ENCODE measurements at places on chromosomes 12 and 14.

GRCh38 chr14:60981633-60982455 is 799 bp downstream of the SLC38A6 start:
- no peak for DNase-seq

DNA sequence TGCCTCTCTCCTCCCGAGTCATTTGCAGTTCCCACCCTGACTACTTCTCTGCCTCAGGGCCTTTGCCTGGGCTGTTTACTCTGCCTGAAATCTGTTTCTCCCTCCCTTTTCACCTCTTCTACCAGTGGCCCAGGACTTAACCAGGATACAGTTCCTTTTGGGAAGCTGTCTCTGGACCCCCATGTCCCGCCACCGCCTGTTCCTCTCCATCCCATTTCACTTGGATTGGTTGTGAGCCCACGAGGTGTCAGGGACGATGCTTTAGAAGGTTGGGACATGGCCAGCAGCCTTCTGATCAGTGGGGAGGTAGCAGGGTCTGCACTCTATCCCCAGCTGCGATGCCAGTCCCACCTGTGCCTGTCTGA is 51.8 kb downstream of the FAM222A start:
- DNase-seq = no peak

DNA sequence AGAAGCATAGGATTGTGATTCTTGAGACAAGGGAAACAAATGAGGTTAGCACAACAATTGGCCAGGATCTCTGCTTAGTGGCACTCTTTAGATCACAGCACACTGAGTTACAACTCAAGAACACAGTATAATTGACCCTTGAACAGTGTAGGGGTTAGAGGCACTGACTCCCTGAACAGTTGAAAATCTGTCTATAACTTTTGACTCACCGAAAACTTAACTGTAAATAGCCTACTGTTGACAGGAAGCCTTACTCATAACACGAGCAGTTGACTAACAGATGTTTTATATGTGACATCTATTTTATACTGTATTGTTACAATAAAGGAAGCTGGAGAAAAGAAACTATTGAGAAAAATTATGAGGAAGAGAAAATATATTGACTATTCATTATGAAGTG is 296.1 kb downstream of the RERGL start:
- no peak for DNase-seq

GRCh38 chr14:96987086-96987474 is 189.9 kb downstream of the VRK1 start:
- DNase-seq = no peak

DNA sequence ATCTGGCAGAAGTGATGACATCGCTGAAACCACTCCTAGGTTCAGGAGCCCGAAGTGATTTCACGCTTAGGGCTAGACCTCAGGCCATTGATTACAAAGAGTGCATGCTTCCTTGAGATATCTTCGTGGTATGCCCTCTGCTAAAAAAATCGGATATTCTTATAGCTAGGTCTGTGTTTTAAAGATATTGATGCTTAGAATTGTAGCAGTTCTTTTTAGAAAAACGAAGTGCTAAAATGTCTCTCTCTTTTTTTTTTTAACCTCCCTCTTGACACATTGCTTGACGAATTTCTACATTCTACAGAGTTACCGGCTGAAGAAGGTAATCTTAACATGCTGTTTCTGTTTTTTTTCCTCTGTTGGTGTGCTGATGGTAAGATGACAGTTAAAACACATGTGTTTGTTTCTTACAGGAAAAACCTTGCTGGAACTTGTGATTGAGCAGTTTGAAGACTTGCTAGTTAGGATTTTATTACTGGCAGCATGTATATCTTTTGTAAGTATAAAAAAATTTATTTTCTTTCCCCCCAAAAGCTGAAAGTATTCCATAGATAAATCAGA is 1.3 kb downstream of the ATP2A2 start:
- DNase-seq = no peak

GRCh38 chr12:71010143-71010479 is 89.6 kb upstream of the PTPRR start:
- no peak for DNase-seq

- peak; percentile 56 for DNase-seq
Observed at GRCh38 chr14:77094672-77095284, 3.3 kb upstream of the CIPC start.

- no peak for DNase-seq
Observed at GRCh38 chr12:94725375-94726168, 75.2 kb upstream of the TMCC3 start.

DNA sequence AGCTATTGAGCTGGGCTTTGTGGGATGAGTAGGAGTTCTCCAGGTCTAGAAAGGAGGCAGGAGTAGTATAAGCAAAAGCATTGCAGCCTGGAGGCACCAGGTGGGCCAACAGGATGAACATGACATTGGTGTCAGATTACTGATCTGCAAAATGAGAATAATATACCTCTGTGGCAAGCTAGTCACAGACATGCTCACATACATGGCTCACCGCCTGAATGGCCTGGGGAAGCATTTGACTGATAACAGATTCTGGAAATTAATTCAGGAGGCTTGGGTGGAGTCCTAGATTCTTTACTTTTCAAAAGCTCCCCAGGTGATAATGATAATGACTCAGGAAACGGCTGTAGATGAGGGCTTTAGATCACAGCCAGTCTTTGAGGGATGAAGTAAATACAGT is 709 bp downstream of the TCL1B start:
- no peak for DNase-seq

GRCh38 chr14:94341656-94342333 is 18.7 kb upstream of the SERPINA6 start:
- no peak for DNase-seq

- no peak for DNase-seq
Observed at GRCh38 chr14:86464341-86464740, 934.4 kb downstream of the FLRT2 start.

GRCh38 chr12:64551676-64552075 is 58.6 kb upstream of the RASSF3 start:
- no peak for DNase-seq

DNA sequence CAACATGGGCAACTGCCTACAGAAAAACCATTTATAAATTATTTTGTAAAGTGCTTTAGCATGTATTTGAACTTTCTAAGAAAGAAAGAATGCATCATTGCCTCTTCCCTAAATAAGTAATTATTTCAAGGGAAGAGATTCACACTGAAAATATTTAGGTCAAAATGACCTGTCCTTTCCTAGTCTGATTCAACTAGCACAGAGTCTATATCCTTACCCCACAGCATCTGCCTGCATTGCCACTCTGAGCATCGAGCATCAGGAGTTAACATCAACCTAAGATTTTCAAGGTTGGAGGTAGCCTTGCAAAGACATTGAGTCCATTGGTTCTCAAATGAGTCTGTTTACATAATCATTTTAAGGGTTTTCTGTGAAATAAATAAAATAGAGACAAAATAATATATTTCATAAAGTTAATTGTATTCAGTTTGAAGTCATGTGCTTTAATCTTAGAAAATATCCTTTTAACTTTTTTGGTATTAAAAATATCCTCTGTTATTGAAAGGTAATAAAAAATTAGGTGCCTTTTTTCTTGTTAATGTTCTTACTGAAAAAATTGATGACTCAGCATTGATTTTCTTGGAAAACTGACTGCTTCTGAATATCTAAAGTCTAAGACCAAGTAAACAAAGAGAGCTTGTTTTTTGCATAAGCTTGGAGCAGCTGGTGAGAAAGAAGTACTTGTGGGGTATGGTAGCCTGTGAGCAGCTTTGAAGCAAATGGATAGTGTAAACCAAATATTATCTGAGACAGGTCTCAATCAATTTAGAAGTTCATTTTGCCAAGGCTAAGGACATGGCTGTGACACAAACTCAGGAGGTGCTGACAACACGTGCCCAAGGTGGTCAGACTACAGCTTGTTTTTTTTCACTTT is 269.0 kb upstream of the CLEC14A start:
- no peak for DNase-seq

DNA sequence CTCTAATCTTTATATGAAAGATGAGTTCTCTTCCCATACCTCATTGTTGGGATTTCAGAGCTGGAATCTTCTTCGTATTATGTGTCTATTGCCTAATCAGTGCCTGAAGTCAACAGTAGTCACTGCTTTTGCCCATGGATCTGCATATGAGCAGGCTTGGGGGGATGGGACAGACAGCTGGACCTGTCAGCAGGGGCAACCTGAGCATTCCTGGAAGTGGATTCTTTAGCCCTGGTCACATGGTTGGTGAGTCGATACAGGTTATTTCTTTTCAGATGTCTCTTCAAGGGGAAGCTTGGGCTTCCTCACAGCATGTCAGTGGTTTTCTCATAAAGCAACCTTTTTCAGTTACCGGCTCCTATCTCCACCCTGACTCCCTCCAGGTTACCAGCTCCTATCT is 97.3 kb upstream of the RBM19 start:
- DNase-seq = no peak

- no peak for DNase-seq
Observed at GRCh38 chr12:126688556-126688955, 1578.4 kb upstream of the TMEM132C start.

GRCh38 chr14:51546603-51547258 is 105.0 kb upstream of the FRMD6 start:
- DNase-seq = no peak

- peak; percentile 45 for DNase-seq
Observed at GRCh38 chr12:27434673-27435565, 11.6 kb upstream of the SMCO2 start.

GRCh38 chr12:101838628-101839323 is 8.0 kb upstream of the GNPTAB start:
- DNase-seq = no peak

GRCh38 chr12:104577581-104577981 is 120.8 kb downstream of the CHST11 start:
- no peak for DNase-seq

DNA sequence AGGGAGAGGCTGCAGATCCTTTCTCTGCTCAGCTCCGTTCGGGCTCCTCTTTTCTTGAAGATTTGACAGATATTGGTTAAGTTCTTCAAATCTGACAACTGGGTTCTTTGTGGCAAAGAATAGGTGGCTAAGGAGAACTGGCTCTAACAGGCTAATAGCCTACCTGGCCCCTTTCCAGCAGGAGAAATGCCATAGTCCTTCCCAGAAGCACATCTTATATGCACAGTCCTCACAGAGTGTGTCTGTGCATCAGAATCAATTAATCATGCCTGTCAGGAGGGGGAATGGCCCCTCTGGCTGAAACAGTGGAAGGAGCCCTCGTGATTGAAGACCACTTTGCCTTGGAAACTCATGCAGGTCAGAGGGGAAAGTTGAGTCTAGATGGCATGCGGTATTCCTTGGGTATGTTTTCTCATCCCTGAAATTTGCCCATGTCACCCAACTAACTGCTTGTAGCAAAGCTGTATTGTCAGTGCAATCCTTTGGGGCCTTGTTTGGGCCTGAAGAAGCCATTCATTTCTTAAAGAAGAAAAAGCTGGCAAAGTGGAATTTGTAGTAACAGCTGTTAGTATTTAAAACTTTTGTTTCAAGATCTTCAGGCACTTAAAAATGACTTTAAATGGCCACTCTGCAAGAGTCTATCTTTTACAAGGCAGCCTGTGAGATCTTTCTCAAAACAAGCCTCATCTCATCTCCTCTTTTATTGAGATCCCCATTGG is 251.5 kb downstream of the ZFP36L1 start:
- DNase-seq = no peak

DNA sequence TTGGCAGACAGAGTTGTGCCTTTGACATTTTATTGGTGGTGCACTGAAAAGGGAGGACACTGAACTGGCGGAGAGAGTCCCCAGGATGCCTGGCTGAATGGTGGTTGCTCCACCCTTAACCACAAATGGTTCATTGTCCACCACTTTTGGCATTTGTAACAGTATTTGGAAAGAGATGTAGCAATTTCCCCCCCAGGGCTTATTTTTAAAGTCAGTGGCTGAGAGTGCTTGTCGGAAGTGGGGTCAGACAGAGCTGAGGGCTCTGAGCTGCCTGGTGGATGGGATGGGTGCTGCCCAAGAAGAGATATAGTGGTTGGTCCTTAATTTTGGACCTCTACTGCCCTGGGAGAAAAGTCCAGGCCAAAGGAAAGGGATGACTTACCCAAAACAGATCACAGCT is 31.5 kb upstream of the FGF6 start:
- DNase-seq = no peak

- DNase-seq = no peak
Observed at GRCh38 chr12:120092551-120093335, 23.8 kb downstream of the RAB35 start.

- DNase-seq = no peak
Observed at GRCh38 chr14:30264161-30264560, 294.8 kb upstream of the G2E3 start.
